Neuronal stem cell (in vitro differentiated cells): ENCODE measurements at places on chromosomes 12 and 14.

DNA sequence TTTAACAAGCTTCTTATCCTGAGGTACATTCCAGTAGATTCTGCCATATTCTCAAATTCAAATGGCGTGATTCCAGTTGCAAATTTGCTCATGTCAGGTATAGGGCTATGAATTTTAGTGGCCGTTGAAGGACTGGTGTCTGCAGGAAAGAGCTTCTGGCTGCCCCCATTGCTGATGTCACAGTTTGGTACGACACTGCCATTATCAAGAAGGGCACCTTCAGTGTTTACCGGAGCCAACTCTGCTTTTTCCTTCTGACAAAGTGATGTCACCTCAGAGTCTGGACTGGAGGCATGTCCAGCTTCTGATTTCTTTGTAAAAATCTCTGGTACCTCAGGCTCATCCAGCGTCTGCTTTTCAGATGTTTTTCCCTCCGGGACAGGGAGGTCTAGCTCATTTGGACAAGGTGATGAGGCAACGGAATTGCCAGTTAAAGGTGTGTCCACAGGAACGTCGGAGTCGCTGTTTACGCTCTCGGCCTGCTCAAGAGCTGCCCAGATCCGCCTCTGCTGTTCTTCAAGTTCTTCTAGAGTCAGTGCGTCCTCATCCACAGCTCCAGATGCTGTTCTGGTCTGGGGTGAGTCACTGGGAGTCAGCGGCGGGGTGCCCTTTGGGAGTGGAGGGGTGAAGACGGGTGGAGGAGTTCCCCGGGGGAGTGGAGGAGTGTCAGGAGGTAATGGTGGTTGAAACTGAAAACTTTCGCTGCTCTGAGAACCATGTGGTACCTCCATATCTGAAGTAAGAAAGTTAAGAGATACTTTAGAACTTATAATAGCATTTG is 27.0 kb downstream of the ZCCHC8 start:
- no peak for DNase-seq
- peaks cover 74% of the 10 kb centered on the region for H3K36me3 ChIP-seq
- no peaks in the 10 kb centered on the region for H3K4me1 ChIP-seq
- no peaks in the 10 kb centered on the region for H3K27me3 ChIP-seq
- H3K4me3 ChIP-seq: no peak overlapping the region
- H3K27ac ChIP-seq: no peak overlapping the region

DNA sequence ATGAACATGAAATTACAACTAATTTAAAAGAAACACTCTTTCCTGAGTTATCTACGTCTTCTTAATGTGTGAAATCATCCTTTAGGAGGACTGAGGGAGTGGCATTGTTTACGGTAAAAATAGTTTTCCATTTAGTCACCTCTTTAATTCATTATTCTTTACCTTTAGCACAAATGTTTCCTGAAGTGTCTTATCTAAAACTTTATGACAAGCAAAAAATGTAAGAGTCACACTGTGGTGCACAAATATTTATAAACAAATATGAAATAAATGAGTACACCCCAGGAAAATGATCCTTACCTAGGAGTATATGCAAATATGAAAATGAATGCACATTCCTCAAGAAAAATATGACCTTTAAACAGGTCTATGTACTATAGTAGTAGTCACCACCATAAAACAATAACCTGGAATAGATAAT is 104.6 kb downstream of the PTPRR start:
- H3K27me3 ChIP-seq: no peaks in the 10 kb centered on the region
- H3K36me3 ChIP-seq: no peaks in the 10 kb centered on the region
- H3K4me3 ChIP-seq: no peak overlapping the region
- no peak for DNase-seq
- H3K4me1 ChIP-seq: no peaks in the 10 kb centered on the region
- no peak overlapping the region for H3K27ac ChIP-seq

- H3K36me3 ChIP-seq: no peaks in the 10 kb centered on the region
- no peaks in the 10 kb centered on the region for H3K27me3 ChIP-seq
- peaks cover 5% of the 10 kb centered on the region for H3K4me1 ChIP-seq
- no peak for DNase-seq
- H3K4me3 ChIP-seq: no peak overlapping the region
These were observed 40.4 kb downstream of the TMCC3 start for GRCh38 chr12:94609917-94610443.

- no peak overlapping the region for H3K27ac ChIP-seq
- no peak for DNase-seq
- H3K27me3 ChIP-seq: no peaks in the 10 kb centered on the region
These were observed 73.8 kb downstream of the TRAFD1 start for GRCh38 chr12:112199136-112199535.

DNA sequence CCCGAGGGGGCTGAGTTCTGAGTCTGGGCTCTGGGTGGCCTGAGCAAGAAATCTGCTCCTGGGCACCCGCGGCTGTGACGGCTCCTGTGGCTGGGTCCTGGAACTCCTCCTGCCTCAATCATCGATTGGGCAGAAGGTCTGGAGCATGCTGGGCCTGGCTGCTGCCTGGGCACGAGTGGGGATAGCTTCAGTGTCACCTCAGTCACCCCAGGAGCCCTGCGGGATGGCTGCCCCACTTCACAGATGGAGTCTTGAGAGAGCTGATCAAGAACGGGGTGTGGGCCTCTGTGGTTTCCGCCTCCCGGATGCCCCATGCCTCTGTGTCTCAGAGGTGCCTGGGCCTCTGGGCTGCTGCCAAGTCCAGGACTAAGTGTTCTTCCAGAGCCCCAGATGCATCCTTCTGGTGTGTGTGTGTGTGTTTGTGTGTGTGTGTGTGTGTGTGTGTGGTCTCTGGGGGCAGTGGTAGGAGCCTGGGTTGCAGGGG is 185.6 kb upstream of the C14orf180 start:
- no peak overlapping the region for H3K4me3 ChIP-seq
- peaks cover 44% of the 10 kb centered on the region for H3K27me3 ChIP-seq
- H3K36me3 ChIP-seq: no peaks in the 10 kb centered on the region
- no peak for DNase-seq

- no peaks in the 10 kb centered on the region for H3K36me3 ChIP-seq
- DNase-seq: no peak
- H3K4me3 ChIP-seq: no peak overlapping the region
- H3K4me1 ChIP-seq: peaks cover 9% of the 10 kb centered on the region
- no peaks in the 10 kb centered on the region for H3K27me3 ChIP-seq
These were observed 70.1 kb downstream of the TSPAN9 start for GRCh38 chr12:3147260-3147659.

DNA sequence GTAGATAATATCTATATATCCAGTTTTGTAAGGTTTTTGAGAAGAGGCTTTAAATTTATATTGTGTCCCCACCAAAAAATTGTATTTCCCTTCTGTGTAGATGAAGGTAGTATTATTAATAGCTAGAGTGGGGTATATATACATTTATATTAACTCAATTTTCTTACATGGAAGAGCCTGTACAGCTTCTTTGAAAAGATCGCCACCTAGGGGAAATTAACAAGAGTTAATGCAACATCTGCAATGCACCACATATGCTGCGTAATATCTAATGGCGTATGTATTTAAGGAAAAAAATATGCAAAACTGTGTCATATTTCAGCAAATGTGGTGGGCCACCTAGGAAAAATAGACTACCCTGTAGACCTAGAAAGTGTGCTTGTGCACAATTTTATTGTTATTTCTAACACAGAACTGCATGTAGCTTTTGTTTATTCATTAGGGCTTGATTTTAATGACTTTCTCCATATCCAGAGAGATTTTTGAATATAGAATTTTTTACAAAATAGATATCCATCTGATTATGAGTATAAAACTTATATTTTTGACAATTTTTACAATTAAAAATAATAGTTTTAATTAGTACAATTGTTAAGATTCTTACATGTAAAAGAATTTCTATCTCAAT is 14.0 kb downstream of the CCER1 start:
- no peak overlapping the region for H3K27ac ChIP-seq
- H3K27me3 ChIP-seq: peaks cover 2% of the 10 kb centered on the region

GRCh38 chr12:27555925-27556778 is 32.1 kb downstream of the PPFIBP1 start:
- no peak overlapping the region for H3K27ac ChIP-seq
- DNase-seq: no peak
- H3K4me3 ChIP-seq: no peak overlapping the region
- H3K4me1 ChIP-seq: peaks cover 6% of the 10 kb centered on the region

GRCh38 chr12:129467726-129468125 is 436.1 kb downstream of the TMEM132D start:
- no peak overlapping the region for H3K4me3 ChIP-seq
- peaks cover 3% of the 10 kb centered on the region for H3K27me3 ChIP-seq
- H3K27ac ChIP-seq: no peak overlapping the region
- peaks cover 4% of the 10 kb centered on the region for H3K4me1 ChIP-seq
- no peak for DNase-seq

- DNase-seq: no peak
- H3K36me3 ChIP-seq: no peaks in the 10 kb centered on the region
- H3K27ac ChIP-seq: no peak overlapping the region
- H3K4me3 ChIP-seq: no peak overlapping the region
- no peaks in the 10 kb centered on the region for H3K27me3 ChIP-seq
These were observed 7.5 kb downstream of the MMP17 start for GRCh38 chr12:131835616-131836171.

- no peak overlapping the region for H3K27ac ChIP-seq
- no peak for DNase-seq
- no peaks in the 10 kb centered on the region for H3K27me3 ChIP-seq
- no peak overlapping the region for H3K4me3 ChIP-seq
- H3K36me3 ChIP-seq: peaks cover 6% of the 10 kb centered on the region
These were observed 44.7 kb downstream of the ZFYVE1 start for GRCh38 chr14:72982146-72982708.

- no peaks in the 10 kb centered on the region for H3K27me3 ChIP-seq
- H3K4me3 ChIP-seq: no peak overlapping the region
- no peak for DNase-seq
- H3K27ac ChIP-seq: no peak overlapping the region
- H3K36me3 ChIP-seq: no peaks in the 10 kb centered on the region
- no peaks in the 10 kb centered on the region for H3K4me1 ChIP-seq
These were observed 88.3 kb upstream of the PLEKHG7 start for GRCh38 chr12:92614502-92614901.

DNA sequence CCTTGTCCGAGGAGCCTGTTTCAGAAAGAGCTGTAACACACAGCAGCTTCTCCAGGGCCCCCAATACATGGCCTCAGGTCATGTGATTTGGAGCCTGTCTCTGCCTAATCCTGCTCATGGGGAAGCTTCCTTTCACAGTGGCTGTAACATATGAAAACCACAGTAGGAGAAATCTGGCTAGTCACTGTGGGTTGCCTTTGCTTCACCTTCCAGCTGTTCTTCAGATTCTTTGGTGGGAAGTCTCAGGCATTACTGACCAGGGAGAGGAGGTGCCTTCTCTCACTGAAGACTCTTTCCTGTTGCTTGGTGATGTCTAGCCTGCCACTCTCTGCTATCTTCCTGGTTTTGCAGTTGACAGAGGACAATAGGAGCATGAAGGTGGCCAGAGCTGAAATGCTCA is 350.6 kb downstream of the DPF3 start:
- DNase-seq: no peak
- H3K36me3 ChIP-seq: no peaks in the 10 kb centered on the region
- peaks cover 7% of the 10 kb centered on the region for H3K4me1 ChIP-seq

DNA sequence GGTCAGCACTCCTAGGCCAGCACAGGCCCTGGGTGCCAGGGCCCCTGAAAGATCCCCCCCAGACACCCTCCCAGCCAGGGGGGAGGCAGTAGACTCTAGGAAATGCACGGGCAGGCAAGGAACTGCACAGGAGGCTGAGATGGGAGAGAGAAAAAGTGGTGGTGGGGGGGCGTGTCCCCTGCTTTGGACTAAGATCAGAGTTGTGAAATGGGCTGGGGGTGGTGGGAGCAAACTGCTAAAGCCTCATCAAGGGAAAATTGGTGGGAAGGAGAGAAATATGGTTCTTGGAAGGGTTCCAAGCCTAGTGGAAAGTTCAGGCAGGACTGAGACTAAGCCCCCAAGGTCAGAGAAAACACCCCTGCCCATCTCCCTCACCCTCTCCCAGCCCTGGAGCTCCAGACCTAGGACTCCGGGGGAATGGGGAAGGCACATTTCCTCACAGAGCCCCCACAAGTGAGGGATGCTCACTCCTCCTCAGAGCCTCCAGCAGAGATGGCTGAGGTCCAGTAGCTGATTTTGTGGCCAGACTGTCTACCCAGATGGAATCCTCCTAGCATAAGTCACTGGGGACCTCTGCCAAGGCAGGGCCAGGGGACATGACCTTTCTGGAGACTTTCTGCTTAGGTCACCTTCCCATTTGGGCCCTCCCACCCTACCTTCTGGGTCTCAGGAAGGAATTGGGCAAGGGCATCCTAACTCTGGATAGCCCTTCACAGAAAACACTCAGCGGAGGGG is 29.8 kb downstream of the FIGNL2 start:
- no peak overlapping the region for H3K27ac ChIP-seq
- H3K36me3 ChIP-seq: peaks cover 1% of the 10 kb centered on the region
- no peak overlapping the region for H3K4me3 ChIP-seq
- no peaks in the 10 kb centered on the region for H3K4me1 ChIP-seq
- no peak for DNase-seq

DNA sequence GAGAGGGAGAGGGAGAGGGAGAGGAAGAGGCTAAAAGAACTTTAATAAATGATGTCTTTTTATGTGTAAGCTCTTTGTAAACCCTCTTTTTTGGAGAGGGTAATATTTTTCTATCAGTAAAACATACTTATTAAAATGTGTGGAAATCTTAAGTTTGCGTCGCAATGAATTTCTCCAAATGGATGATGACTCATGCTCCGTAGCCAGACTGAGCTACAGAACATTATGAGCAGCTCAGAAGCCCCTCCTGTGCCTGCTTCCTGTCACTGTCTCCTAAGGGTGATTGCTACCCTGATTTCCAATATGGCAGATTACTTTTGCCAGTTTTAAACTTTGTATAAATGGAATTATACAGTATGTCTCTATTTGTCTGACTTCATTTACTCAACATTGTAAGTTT is 13.0 kb upstream of the PYGL start:
- H3K27me3 ChIP-seq: no peaks in the 10 kb centered on the region
- H3K4me3 ChIP-seq: no peak overlapping the region
- no peaks in the 10 kb centered on the region for H3K36me3 ChIP-seq
- peaks cover 3% of the 10 kb centered on the region for H3K4me1 ChIP-seq
- H3K27ac ChIP-seq: no peak overlapping the region
- no peak for DNase-seq

DNA sequence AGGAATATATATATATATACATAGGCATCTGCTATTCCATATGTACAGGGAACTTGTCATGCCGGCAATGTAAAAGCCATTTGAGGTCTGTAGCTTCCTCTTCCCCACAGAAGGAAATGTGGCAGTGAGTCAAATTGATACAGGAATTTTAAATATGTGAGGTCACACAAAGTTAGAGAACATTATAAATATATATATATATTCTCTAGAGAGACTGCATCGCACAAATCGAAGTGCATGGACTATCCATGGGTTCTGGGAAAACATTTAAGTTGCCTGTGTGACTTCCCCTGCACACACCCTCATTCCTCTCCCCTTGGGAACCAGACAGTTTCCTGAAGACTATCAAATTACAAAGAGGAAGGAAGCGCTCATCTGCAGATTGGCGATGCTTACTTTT is 100.9 kb upstream of the CCDC91 start:
- H3K36me3 ChIP-seq: no peaks in the 10 kb centered on the region
- no peak for DNase-seq
- H3K27me3 ChIP-seq: no peaks in the 10 kb centered on the region
- no peak overlapping the region for H3K27ac ChIP-seq
- H3K4me1 ChIP-seq: peaks cover 2% of the 10 kb centered on the region
